Hematopoietic multipotent progenitor cell treated with erythropoietin and hydrocortisone succinate and interleukin-3 and kit ligand, for 15 days (in vitro differentiated cells): ENCODE measurements at places on chromosomes 2 and 18.

GRCh38 chr2:80078290-80079036, 226.1 kb downstream of the LRRTM1 start:
- DNase-seq = no peak

DNA sequence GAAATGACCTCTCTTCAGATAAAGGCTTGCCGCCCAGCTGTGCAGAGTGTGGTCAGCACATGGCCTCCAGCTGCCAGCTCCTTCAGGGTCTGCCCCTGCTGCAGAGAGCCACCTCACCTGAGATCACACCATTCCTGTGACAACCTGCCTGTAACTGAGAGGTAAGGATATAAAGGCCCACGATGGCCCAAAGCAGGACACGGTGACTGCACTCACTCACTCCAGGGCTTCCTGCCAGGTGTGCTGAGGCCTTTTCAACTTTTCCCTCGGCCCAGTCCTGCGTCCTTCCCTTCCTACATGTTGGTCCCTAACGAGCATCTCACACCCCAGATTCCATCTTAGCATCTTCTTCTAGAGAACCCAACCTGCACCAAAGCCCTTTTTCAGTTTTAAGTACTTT, 36.2 kb downstream of the ANKRD44 start:
- DNase-seq = no peak

- DNase-seq = no peak
These were observed 3.5 kb downstream of the PTMA start for GRCh38 chr2:231711677-231712450.

DNA sequence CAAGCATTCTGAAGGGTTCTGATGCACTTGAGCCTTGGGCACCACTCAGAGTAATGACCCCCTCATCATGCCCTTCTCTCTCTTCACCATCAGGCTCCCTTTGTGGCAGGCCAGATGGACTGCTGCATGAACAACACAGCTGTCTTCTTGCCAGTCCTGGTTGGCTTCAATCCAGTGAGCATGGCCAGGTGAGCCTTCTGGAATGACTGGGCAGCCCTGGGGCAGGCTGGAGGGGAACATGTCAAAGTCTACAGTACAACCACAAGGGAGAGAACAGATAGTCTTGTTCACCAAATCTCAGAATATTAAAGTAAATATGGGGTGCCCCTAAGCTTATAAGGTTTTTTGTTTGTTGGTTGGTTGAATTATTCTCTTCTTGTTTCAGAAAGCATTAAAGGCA, 4.4 kb downstream of the GCKR start:
- no peak for DNase-seq

GRCh38 chr2:74691929-74692328, 37.9 kb downstream of the SEMA4F start:
- DNase-seq = no peak

- no peak for DNase-seq
These were observed 27.3 kb upstream of the COPS8 start for GRCh38 chr2:237058423-237058822.
